Esophagus squamous epithelium (tissue), 5 donors: ENCODE measurements at places on chromosomes 12 and 14.

GRCh38 chr12:127063339-127064072 lies 1203.5 kb upstream of the TMEM132C start:
- DNase-seq: no peak

GRCh38 chr14:75770635-75771034 lies 109.6 kb downstream of the TTLL5 start:
- DNase-seq: no peak

DNA sequence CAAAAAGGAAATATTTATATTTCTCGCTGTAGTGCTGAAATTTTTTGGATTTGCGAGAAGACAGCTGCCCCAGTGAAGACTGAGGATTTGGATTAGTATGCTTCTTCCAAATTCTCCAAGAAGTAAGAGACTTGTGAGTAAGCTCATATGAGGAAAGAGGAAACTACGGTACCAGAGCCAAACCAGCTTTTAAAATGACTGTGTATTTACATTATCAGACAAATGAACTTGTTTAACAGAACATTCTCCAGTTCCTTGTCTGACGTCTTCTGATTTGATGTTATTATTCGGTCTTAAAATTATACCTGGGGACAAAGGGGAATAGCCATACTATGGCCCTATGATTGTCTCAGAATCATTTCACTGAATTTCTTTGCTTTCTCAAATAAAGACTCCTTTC lies 8.0 kb downstream of the CLEC12B start:
- DNase-seq: no peak

DNA sequence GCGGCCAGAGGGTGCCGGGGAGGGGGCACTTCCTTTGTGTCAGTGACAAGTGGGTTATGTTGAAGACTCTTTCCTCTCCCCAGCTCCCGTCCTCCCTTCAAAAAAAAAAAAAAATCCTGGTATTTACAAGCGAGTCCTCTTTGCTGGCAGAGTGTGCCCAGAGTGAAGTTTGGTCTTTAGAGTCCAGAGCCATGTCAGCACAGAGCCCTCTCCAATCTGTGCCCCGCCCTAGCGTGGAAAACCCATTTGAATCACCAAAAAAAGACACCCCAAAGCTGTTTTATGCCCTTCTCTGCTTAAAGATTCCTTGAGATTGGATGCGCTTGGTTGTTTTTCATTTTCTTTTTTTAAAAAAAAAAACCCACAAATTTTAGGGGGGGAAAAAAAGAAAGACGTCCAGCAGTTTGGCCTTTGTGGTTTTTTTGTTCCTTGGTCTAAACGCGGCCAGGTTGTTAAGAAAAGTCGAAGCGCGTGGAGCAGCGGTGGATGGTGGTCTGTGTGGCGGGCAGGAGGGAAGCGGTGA lies 3.3 kb downstream of the NKX2-1 start:
- DNase-seq: no peak

DNA sequence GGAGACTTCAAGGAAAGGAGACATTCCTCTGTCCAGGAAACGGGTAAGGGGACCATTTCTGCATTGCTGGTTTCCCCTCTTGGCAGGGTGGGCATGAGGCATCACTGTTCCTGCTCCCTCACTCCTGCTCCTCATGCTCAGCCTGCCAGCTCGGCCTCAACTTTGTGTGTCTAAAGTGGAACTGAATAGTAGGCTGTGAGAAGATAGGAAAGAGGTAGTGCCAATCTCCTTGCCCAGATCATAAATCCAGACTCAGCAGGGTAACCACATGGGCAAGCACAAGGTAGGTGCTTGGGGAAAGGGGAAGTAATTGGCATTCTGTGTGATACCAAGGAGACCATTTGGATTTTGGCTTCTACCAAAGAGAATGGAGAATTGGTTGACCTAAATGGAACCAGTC lies 2.6 kb downstream of the LTB4R start:
- no peak for DNase-seq

DNA sequence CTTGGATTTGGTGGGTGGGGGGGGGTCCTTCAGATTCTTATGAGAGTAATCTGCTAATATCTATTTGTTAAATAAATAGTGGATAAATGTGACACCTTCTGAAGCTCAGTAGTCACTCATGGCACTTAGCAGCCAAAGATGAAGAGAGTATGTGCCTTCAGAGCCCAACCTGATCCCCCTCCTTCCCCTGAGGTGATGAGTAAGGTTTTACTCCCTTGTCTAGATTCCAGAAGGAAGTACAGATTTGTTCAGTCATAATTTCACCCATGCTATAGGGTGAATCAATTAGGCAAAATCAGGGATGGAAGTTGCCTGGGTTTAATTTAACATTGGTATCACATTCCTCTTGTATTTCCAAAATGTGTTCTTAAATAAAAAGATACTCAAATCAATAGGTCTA lies 340.3 kb upstream of the ATP2B1 start:
- no peak for DNase-seq

DNA sequence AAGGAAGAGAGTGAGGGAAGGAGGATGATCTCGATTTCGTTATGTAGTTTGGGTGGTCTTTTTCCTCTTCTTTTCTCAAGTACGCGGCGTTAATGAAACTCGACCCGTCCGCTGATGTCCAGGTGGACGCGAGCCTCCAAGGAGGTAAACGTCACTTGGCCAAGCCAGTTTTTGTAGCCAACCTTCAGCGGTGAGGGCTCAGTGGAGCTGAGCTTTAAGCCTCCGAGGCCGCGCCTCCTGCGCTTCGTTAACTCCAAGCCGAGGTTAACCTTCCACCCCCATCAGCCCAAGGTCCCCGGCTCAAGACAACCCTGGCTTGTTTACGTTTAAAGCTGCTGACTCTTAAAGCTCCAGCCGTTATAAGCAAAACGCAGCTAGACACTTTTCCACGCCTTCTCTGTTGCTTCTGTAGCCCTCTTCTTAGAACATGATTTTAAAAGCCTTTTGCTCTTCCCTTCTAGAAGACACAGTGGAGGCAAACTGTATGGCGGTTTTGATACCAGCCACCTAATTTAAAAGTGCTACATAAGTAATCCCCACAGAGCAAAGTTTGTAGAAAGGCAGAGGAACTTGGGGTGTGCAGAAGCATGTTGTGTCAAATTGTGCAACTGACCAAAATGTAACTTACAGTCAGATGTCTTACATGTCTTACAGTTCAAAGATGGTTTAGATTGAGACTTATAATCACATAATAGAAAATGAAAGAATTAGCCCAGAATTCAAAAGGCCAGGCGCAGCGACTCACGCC lies 923 bp upstream of the ITPR2 start:
- no peak for DNase-seq
